ENCODE measurements at places on chromosomes 7 and 10. TPM values are rescaled to one million over a fixed set of nuclear protein-coding genes. Genes with fewer than 3 reads are reported as not detected.

SEMA3E gene
- total RNA-seq, result 1.0 TPM

OR2A42 gene
- total RNA-seq, result not detected

POLR2J2 gene
- 1.6 TPM for total RNA-seq

CAMK1D gene
- 0.43 TPM for total RNA-seq

ATP6V0E2 gene
- total RNA-seq, result 4.2 TPM

NAT16 gene
- total RNA-seq, result not detected

SNX10 gene
- total RNA-seq, result 1.2 TPM

TMEM196 gene
- not detected for total RNA-seq

C10orf53 gene
- total RNA-seq, result not detected

C10orf67 gene
- under 0.01 TPM for total RNA-seq

ABCF2 gene
- 32.6 TPM for total RNA-seq

TRPV6 gene
- not detected for total RNA-seq

PLXNA4 gene
- 30.2 TPM for total RNA-seq

WDR91 gene
- total RNA-seq, result 8.6 TPM

TMEM270 gene
- total RNA-seq, result not detected

GIMAP4 gene
- 389 TPM for total RNA-seq

TMEM213 gene
- total RNA-seq, result not detected

CWF19L1 gene
- 28.9 TPM for total RNA-seq

SLC18A2 gene
- not detected for total RNA-seq

DPY19L1 gene
- total RNA-seq, result 78.5 TPM

PAX4 gene
- not detected for total RNA-seq

LRRC18 gene
- under 0.01 TPM for total RNA-seq

NEBL gene
- total RNA-seq, result 0.22 TPM

NACAD gene
- total RNA-seq, result 0.43 TPM

ANXA11 gene
- 19.4 TPM for total RNA-seq

STYXL1 gene
- 25.4 TPM for total RNA-seq

CASTOR2 gene
- total RNA-seq, result 10.2 TPM

P4HA1 gene
- total RNA-seq, result 54.1 TPM

UPK3BL2 gene
- total RNA-seq, result 0.60 TPM

WIPF3 gene
- total RNA-seq, result not detected
